ENCODE measurements at places on chromosomes 7 and 10.

DNA sequence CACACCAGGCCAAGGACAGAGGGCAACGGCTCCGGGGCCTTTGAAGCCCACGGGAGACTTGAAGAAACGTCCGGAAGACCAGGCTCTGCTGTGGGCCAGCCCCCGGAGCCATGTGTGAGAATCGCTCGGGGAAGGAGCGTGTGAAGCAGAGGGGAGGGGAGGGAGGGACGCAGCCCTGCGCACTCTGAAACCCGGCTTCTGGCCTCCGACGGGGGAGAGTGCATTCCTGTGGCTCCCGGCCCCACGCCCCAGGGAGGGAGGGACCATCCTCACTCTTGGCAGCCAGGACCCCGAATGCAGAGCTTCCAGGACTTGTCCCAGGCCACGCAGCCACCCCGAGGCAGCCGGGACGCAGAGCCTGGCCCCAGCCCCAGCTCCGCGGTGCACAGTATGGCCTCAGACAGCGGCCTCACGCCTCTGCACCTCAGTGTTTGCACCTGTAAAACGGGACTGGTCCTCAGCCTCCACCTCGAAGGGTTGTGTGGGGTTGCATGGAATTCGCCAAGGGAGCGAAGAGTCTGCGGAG, 67.4 kb downstream of the PDGFA start:
- no peak for DNase-seq

- DNase-seq: peak; percentile 24
Measured at GRCh38 chr7:816751-817671, 15.3 kb upstream of the SUN1 start.

- DNase-seq: no peak
Measured at GRCh38 chr7:35866186-35866585, 65.3 kb downstream of the SEPTIN7 start.

DNA sequence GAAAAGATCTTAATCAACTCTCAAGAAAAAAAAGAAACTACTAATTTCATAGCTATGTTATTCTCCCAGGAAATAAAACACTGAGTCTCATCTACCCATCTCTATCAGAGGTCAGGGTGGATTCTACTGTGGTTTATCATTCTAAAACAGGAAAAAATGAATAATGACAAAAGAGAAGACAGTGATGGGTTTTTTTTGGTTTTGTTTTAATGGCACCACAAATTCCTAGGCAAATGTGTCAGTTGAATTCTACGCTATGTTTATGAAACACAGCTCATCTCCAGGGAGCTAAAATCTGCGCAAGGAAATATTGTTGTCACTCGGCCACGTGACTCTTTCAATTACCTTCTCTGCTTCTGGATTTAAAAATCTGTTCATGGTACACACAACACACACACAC, 393.4 kb upstream of the SORCS1 start:
- no peak for DNase-seq
